ENCODE measurements at places on chromosomes 1 and 21.
A peak's percentile ranks its signal among the peaks of the same experiment; 100 is the strongest.

DNA sequence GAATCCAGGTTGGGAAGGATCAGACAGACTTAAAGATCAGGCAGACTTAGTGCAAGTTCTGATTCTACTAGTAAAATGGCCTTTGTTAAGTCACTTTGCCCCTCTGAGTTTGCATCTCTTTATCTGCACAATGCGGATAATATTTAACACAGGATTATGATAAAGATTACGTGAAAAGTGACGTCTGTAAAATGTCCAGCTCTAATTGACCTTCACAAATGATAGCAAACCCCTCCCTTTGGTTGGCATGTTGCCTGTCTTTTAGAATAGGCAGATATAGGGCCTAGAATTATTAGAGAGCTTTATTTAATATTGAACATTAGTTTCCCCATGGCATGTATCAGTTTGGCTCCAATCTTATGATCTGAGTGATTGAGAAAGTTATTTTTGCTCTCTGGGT is 55.4 kb downstream of the C1orf21 start:
- DNase-seq: no peak

DNA sequence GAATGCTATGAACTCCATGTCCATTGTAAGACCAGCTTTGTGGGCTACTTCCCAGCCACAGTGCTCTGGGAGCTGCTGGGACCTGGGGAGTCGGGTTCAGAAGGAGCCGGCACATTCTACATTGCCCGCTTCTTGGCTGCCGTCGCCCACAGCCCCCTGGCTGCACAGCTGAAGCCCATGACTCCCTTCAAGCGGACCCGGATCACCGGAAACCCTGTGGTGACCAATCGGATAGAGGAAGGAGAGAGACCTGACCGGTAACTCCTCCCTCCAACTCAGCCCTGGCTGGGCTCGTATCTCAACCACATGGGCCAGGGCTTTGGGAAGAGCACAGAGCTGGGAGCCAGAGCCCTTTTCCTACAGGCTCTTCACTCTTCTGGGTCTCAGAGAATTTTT is 15.4 kb downstream of the MOV10 start:
- DNase-seq: no peak

- no peak for DNase-seq
These were observed 60.6 kb downstream of the DYRK1A start for GRCh38 chr21:37427221-37427620.

GRCh38 chr1:71413441-71414175 is 332.8 kb upstream of the ZRANB2 start:
- DNase-seq: no peak

- no peak for DNase-seq
These were observed 19.5 kb downstream of the KIF17 start for GRCh38 chr1:20698195-20698910.

DNA sequence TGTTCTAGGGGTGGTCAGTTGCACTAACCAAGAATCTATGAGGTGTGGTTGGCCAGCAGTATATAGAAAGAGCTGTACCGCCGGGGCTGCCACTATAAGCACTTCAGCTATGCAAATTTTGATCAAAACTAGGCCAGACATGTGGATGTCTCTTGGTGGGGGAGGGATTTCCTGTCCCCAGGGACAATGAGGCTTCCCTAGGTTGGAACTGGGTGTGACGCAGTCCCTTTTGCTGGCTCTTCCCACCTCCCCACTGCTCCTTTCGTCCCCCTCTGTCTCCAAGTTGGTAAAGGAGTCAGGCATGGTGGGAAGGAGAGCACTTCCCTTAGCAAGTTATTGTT is 13.6 kb downstream of the SDCCAG8 start:
- DNase-seq: no peak

DNA sequence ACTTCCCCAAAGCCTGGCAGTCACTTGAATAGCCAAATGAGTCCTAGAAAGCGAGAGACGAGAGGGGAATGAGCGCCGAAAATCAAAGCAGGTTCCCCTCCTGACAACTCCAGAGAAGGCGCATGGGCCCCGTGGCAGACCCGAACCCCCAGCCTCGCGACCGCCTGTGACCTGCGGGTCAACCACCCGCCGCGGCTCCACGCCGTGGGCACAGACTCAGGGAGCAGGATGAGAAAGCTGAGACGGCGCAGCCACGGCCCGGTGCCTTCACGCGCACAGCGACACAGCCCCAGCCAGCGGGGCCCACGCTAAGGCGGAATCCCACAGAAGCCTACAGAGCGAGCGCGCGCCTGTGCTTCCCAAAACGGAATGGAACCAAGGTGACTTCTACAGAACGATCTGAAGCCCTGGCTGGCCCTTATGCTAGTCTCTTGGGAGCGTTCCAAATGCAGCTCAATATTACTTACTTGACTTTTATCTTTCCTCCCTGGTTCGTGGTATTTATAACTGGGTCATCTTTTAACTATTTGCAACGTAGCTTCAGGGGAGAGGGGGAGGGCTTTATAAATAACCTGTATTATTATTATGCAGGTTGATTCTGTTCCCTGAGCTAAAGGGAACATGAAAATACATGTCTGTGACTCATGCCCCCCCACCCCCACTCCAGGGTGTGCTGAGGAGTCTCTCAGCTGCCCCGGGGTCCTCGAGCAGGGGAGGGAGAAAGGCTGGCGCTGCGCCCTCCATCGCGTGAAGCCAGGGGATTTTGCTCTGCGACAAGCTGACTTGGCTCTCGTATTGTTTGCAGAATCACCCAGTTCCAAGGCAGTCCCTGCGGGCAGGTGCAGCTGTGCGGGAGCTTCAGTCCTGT is 1.7 kb downstream of the TSPEAR start:
- DNase-seq: no peak

GRCh38 chr1:54547601-54548388 is at the start of gene ACOT11:
TSS of gene ACOT11 (plus strand) at chr1:54548228. CDS start at chr1:54548310, 82 bp downstream.
- no peak for DNase-seq

- DNase-seq: peak; percentile 11
These were observed 9.7 kb upstream of the SHCBP1L start for GRCh38 chr1:182962554-182963115.

- no peak for DNase-seq
These were observed 572.7 kb downstream of the SMYD3 start for GRCh38 chr1:245934409-245934808.

GRCh38 chr1:117556341-117556740 is 49.5 kb upstream of the TENT5C start:
- no peak for DNase-seq

GRCh38 chr1:183209533-183210158 is 23.6 kb downstream of the LAMC2 start:
- DNase-seq: no peak

DNA sequence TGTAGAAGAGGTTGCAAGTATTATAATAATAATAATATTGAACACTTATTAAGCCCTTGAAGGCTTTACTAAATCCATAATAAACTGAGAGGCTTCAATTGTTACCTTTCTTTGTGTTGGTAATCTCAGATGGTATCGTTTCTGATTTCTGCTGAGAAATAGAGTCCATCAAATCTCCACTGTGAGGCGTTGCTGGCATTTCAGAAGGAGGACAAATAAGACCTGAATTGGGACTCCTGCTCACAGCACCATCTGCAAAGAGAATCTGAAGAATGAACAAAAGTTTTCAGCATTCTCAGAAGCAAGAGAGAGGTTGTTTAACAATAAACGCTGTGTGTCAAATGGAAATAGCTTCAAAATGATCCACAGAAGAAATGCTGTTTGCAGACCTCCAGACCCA is 93.7 kb downstream of the WDR3 start:
- no peak for DNase-seq

DNA sequence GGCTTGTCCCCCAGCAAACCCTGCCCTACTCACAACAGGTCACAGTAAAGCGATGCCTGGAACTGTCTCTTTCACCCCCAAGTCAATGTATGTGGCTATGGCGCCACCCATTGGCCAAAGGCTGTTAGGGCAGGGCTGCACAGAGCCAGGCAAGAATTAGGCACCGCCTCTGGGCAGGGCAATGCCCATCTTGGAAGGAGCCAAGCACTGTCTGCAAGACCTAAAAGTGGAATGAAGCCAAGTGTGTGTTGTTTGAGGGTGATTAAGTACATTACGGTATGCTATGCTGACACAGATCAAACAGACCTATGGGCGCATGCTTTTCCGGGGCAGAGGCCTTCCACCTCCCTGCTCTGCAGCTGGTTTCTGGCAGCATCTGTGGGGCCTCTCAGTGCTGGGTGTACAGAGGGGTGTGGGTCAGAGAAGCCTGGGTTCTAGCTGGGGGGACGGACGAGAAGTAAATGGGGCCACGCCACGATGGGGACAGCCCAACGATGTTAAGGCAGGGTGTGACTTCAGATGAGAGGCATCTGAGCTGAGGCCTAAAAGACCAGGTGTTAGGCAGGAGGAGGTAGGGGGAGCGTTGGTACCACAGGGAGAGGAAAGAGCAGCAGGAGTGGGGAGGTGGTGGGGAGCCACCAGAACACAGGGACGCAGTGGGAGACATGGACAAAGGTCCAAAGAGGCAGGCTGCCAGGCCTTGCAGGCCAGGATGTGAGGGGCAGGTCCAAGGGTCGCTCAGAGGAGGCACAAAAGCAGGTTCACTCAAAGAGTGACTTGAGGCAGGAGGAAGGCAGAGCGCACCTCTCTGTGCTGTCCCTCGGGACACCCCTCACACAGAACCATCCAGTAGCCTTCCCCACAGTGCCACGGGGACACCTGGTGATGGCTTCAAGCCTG is 49.8 kb downstream of the ACOT7 start:
- peak; percentile 57 for DNase-seq

GRCh38 chr1:2313651-2314261 is 77.6 kb downstream of the MORN1 start:
- no peak for DNase-seq

- no peak for DNase-seq
These were observed 15.0 kb upstream of the ROR1 start for GRCh38 chr1:63758791-63759190.

DNA sequence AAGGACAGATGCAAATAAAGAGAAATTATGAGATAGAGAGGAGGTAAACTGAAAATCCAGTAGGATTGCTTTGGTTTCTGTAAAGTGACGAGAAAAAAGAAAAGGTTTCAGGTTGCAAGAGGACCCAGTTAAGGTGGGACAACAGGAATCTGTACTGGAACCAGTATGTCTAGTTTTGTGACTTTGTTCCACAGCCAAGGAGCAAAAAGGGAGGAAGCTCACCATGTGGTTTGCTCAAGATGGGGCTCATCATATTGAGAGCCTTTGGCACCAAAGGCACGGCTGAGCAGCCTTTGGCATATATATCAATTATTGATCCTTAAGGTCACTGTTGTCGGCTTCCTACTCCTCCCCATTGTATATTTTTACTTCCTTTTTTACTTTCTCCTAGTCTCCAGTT is 1.8 kb upstream of the ZDHHC18 start:
- DNase-seq: no peak

- DNase-seq: no peak
These were observed 12.6 kb downstream of the IL10RB start for GRCh38 chr21:33278721-33279120.

DNA sequence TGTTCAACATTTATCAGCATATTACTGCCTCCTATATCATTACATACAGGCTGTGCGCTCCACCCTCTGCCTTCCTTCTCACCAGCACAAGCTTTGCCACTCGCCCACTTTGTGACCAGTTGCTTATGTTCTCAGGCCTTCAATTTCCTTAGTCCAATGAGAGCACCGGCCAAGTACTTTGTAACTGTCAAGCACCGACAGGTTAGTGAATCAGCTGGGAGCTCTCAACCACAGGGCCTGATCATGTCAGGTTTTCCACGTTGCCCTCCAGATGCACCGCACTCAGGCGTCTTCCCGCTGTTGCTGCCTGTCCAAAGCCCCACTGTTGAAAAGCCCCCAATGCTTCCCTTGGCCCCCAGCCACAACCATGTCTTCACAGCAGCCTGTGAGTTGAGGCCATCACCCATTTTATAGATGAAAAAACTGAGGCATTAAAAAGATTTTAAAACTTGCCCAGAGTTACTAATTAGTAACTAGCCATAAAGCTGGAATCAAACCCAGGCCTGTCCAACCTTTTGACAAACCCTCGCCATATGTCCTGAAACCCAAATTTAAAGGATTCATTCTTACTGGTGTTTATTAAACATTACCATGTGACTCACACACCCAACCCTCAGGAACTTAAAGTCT is 3.4 kb upstream of the KCNN3 start:
- DNase-seq: no peak

DNA sequence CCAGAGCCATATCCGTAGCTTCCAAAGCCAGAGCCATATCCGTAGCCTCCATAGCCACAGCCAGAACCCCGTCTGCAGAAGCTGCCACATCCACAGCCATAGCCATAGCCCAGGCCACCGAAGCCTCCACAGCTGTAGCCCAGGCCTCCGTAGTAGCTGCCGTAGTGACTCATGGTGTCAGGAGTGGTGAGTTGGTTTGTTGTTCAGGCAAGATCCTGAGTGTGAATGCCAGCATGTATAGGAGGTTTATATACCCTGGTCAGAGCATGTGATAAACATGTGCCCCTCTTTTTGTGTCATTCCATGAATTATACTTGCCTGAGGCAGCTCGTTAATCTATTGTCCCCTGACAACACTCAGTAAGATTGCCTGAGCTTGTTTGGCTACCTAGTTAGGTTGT is at the start of gene KRTAP19-1:
KRTAP19-1 (minus strand) TSS at position 223 of the 400 bp plus-strand sequence; CDS start at position 173, 50 bp downstream.
- DNase-seq: no peak

DNA sequence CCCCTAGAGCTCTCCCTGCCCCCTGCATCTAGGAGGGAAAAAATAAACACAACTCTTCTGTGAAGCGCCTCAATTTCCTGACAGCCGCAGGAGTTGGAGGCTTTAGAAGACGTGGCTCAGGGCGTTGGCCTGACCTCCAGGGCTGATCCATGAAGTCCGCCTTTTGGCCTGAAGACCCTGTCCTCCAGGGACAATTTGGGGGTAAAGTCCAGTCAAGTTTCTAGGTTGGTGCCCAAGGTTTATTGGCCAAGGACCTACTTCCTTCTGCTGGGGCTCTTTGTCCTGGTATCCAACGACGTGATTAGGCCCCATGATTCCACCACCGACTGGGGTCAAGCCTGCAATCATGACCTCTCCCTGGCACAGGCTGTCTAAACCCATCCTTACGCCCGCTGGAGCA is 54.9 kb downstream of the PTPRF start:
- no peak for DNase-seq

DNA sequence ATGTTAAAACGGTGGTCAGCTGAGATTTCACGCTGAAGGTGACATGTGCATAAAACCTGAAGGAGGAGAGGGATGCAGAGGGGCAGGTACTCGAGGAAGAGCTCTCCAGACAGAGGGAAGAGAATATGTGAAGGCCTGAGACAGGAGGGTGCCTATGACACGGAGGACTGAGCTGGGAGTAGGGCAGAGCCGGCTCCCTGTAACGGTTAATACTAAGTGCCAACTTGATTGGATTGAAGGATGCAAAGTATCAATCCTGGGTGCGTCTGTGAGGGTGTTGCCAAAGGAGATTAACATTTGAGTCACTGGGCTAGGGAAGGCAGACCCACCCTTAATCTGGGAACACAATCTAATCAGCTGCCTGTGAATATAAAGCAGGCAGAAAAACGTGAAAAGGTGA is 136.2 kb upstream of the SYT6 start:
- DNase-seq: no peak

DNA sequence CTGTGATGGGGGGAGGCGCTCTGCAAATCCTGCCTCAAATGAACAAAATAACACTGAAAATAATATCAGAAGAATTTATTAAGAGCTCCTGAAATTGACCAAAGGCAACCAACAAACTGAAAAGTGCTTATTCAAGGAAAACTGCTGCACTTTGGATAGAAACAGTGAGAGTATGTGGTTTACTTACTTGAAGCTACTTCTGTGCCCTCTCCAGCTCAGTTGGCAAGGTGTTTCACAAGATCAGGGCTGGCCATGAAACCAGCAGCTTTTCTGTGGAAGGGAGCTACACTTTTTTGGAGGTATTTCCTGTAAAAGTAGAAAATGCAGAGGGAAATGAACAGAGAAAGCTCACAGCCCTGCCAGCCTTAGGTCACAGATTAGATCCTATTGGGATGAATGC is 310.0 kb upstream of the SPAG17 start:
- no peak for DNase-seq

All from CD4-positive, alpha-beta T cell treated with Interleukin-4 for 4 hours (primary cell).